ENCODE measurements at places on chromosomes 2 and 18.

GRCh38 chr18:79275992-79276391 lies 119.7 kb upstream of the NFATC1 start:
- DNase-seq: no peak

DNA sequence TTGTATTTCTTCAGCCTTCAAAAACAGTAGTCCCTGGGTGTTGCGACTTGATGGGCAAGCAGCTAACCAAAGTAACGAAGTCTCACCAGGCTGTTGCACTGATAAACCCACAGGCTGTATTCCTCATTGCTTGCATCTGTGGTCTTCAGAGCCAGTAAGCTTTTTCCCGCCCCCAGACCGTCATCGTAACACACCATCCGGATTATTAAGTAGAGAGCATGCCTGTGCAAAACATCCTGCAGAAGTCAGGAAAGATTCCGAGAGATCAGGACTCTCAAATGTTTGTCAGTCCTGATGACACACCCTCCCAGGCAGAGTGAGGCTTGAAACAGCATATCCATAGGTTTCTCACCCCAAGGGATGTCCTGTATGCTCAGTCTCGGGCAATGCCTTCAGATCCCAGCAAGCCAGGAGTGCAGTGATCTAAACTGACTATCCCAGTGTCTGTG lies 15.9 kb downstream of the ITGB1BP1 start:
- no peak for DNase-seq

- DNase-seq: no peak
Observed at GRCh38 chr2:109172556-109173105, 43.6 kb downstream of the SH3RF3 start.

- no peak for DNase-seq
Observed at GRCh38 chr2:180677200-180677599, 303.2 kb upstream of the UBE2E3 start.

DNA sequence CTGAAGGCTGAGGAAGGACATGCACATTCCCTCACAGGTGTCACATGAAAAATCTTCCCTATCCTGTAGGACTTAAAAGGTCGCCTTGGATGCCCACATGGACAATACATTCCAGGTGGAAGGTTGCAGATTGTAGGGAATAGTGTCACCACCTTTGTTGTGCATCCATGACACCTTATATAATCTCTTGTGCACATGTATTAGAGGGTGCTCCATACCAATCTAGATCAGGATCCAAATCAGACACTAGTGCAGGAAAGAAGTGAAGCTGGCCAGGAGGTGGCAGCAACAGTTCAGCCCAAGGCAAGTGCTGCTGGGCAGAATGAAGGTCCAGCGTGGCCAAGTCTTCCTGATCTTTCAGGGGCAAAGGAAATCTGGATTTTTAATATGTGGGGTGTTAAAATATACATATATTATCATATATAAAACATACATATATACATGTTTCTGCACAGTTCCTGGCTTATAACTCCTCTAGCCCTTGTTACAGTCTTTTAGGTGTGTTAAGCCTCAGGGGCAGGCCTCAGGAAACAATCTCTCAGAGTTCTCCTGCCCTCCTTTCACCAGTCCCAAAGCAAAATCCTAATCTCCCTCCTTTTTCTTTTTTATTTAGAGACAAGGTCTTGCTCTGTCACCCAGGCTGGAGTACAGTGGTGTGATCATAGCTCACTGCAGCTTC lies 16.6 kb downstream of the NIF3L1 start:
- no peak for DNase-seq

GRCh38 chr2:143696651-143697050 lies 567.4 kb downstream of the ARHGAP15 start:
- DNase-seq: no peak

GRCh38 chr2:217866457-217866856 lies 136.3 kb downstream of the TNS1 start:
- DNase-seq: no peak

DNA sequence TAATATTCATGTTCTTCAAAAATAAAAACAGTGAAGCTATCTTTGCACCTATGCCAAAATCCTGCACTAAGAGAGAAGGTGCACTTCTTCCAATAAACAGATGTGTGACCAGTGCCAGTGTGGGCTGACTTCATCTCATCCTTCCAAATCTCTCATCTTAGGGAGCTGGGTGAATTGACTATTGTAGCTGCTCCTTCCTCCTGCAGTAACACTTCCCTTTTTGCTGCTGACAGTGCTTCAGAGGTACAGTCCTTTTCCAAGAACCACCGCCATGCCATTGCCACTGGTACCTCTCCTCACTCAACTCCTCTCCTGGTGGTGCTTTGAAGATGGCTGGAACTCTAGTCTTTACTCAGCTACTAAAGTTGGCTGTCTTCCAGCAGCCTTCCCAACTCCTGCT lies 42.1 kb upstream of the ARHGAP25 start:
- DNase-seq: no peak

GRCh38 chr2:95388091-95388692 lies 14.3 kb upstream of the FAHD2A start:
- DNase-seq: no peak

GRCh38 chr18:79106084-79106483 lies 36.9 kb downstream of the ATP9B start:
- DNase-seq: no peak

GRCh38 chr2:186542002-186542401 lies 47.9 kb upstream of the ITGAV start:
- no peak for DNase-seq

- no peak for DNase-seq
Observed at GRCh38 chr2:84958135-84959059, 12.6 kb upstream of the KCMF1 start.

DNA sequence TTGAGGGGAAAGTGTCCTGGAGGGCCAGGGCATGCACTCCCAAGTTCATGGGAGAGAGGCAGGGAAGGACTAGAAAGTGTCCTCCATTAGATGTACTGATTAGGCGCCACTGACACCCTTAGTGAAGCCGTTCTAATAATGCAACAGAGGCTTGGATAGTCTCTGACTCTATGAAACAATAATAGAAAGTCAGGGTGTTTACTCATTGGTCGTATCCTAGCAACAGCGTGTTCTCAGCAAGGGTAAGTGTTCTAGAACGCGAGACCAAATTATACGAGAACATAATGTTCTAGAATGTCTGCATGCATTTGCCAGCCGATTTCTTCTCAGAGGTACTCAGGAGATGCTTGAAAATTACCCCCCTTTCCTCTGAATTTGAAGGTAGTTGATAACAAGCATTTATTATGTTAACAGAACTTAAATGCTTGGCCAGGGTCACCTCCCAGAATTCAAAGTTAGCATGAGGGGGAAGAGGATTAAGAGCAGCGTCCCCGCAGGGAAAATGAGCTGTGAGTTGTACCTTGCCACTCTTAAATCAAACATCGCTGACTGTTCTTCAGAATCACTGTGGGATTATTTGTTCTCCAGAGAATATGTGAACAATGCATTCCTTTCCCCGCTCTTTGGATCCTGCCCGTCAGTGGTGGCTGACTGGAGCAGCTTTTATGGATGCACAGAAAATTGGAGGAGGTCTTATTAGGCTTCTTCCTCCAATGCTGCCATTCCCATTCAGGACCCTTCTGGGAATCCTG lies 33.7 kb upstream of the PDIA6 start:
- DNase-seq: no peak

DNA sequence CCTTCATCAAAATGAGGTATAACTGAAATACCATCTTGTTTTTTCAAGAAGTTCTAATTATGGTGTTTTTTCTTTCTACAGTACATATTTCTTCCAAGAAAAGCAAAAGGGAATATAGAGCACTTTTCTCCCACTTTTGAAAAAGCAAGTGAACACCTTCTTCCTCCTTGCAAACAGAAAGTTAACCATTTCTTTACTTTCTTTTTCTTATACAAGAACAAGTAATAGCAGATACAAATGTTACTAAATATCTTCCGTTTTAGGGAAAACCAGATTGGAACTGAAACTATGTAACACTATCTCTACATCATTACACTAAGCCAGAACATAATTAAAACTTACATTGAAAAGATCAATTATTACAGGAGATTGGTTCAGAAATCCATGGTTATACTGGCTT lies 44.0 kb downstream of the COBLL1 start:
- DNase-seq: no peak

GRCh38 chr18:35085450-35086380 lies 44.5 kb downstream of the MAPRE2 start:
- no peak for DNase-seq

DNA sequence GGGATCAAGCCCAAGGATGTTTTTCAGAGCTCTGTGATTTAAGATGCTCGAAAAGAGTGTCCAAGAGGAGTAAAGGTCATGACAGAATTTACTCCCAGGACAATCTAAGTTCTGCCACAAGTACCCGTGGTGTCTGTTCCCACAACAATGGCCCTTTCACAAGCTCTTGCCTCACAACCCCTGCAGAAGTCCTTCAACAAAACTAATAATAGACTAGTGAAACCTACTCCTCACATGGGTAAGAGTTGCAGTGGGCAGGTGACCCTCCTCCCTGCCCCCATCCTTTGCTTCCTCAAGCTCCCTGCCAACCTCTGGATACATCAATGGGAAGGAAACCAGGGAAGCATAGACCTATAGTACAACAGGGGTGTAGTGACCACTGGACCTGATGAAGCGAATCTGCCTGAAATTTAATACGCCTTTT lies 34.9 kb downstream of the PTCD3 start:
- DNase-seq: no peak

DNA sequence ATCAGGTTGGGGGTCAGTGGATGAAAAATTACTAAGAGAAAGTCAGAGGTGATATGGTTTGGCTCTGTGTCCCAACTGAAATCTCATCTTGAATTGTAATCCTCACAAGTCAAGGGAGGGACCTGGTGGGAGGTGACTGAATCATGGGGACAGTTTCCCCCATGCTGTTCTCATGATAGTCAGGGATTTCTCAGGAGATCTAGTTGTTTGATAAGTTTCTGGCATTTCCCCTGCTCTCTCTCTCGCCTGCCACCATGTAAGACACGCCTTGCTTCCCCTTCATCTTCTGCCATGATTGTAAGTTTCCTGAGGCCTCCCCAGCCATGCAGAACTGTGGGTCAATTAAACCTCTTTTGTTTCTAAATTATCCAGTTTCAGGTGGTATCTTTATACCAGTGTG lies 945.8 kb upstream of the CRIM1 start:
- DNase-seq: no peak

DNA sequence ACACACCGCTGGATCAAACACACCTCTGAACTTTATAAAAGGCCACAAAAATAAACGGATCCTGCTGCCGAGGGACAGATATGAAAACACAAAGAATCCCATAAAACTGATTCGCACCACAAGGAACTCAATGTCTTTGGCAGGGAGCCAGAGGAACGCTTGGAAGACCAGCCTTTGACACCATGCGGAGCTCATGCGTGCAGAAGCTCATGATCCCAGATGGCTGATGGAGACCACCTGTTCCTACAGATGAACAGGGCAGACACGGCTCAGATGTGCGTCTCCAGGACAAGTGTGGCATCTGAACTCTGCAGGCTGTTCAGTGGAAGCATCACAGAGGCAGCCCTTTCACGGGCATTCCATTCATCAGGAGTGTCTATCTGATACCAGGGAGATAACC lies 24.9 kb downstream of the COPS9 start:
- no peak for DNase-seq

GRCh38 chr2:42792087-42792582 lies 248 bp downstream of the HAAO start:
- DNase-seq: no peak

DNA sequence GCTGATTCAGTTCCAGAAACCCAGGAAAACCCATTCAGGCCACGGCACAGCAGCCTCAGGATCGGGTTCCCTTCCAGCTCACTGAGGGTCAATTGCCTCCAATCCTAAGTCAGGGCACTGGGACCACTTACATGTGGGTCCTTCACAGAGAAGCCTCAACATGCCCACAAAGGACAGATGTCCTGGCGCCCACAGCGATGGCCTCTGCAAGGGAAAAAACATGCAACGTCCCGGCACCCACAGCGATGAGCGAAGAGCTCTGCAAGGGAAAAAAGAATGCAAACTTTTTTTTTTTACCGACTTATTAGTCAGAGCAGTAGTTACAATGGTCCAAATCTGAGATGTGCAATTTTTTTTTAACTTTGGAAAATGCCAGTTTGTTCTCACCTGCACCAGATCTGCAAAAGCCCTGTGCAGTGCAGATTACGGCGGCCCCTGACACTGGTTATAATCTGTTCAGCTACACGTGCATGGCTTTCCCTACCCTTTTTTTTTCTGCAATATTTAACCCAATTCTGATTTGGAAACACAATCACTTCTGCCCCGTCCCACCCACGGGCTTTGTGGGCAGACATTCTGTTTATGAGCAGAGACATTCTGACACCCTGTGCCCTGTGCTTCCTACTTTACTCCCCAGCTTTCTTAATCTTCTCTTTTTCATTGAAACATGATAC lies 159.3 kb upstream of the SALL3 start:
- DNase-seq: no peak

DNA sequence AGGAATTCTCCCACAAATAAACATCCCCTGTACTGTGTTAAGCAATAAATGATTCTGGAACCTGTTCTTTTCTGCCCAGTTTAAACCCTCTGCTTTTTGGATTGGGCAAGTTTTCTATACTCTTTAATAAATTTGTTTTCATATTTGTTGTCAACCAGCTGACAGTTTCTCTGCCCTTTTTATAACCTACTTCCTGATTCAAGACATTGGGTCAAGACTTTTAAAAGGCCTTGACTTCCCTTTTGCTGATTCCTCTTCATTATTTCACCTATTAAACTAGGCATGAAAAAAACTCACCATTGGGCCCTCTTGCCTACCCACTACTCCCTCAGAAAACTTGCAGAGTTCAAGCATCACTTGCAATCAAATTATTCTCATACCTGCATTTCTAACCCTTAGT lies 459.5 kb downstream of the ARHGAP15 start:
- DNase-seq: no peak

DNA sequence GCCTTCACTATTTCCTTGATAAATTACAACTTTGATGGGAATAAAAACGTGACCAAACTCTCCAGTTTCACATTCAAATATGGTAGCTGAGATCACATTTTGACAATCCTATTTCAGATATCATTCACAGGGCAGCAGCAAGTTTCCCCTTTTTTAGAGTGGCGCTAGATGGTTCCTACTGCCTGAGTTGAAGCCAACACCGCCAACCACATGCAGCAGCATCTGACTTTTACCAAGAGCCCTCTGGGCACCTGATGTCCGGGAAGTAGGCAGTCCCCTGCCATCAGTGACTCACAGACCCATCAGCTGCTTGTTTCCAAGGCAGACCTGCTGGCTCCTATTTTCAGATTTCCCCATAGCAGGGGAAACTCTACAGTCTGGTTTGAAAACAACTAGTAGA lies 4.0 kb upstream of the MREG start:
- no peak for DNase-seq

DNA sequence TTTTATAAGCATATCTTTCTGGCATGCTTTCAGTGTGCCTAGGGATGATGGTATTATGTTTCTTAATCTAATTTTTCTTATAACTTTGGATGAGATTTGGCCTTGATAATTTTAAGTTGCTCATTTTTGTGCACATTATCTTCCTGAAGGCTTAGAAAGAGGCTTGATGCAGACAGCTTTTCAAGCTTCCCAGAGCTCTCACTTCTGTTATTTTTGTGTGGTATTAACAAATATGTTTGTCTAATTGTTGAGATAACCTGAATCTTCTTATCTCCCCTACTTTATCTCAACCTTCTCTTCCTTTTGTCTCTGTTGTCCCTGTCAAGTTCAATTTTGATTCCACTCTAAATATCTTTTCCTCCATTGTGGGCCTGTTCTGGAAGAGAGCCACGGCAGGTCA lies 113.2 kb upstream of the LRRTM1 start:
- no peak for DNase-seq

GRCh38 chr18:21725201-21725600 lies 15.4 kb upstream of the MIB1 start:
- DNase-seq: no peak

GRCh38 chr2:100611079-100612029 lies 48.6 kb downstream of the PDCL3 start:
- DNase-seq: no peak

Data from stimulated activated CD8-positive, alpha-beta memory T cell treated with anti-CD3 and anti-CD28 coated beads, Interleukin-7, amount 100 ng/mL, for 1 hour (primary cell).